Cardiac muscle cell (in vitro differentiated cells and primary cell): ENCODE measurements at places on chromosomes 5 and 9.

- no peak for DNase-seq
Observed at GRCh38 chr5:112794410-112794809, 56.7 kb downstream of the APC start.

GRCh38 chr5:94263068-94263467 is 355.3 kb downstream of the KIAA0825 start:
- DNase-seq = no peak

DNA sequence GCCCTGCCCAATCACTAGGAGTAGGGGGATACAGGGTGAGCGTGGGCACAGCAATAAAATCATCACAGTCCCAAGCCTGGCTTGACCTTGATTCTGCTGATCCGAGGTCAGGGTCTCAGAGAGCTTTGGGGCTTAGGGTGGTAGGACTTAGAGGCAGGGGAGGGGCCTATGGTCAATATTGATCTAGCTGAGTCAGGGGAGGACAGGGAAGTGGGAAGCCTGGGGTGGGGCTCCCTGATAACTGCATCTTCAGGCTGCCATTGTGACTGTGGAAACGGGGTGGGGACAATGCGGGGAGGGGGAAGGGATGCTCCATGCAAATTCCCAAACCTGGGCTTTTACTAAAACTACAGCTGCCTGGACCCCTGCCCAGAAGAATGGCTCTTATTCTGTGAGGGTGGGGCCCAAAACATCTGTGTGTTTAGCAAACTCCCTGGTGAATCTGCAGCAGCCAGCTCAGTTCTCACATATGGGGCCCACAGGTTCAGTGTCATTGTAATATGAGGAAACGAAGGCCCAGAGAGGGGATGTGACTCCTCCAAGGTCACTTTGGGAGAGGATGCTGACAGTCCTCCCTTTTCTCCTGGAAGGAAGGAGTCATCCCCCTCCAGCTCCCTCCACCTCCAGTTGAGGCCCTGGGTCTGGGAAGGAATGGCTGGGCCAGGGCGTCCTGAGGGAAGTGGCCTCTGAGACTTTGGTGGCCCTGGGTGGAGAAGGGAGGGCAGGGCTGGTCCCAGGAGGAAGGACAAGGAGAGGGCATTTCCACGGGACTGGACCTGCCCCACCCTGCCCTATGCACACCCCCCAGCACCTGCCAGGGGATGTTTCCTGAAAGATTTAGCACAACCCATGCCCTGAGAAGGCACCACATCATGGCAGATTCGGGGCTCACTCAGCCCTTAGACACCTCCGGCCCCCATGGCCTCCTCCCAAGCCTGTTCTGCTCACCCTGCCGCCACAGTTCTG is 26.4 kb downstream of the SLC6A7 start:
- no peak for DNase-seq

GRCh38 chr9:18826248-18826647 is 206.8 kb downstream of the SAXO1 start:
- no peak for DNase-seq

DNA sequence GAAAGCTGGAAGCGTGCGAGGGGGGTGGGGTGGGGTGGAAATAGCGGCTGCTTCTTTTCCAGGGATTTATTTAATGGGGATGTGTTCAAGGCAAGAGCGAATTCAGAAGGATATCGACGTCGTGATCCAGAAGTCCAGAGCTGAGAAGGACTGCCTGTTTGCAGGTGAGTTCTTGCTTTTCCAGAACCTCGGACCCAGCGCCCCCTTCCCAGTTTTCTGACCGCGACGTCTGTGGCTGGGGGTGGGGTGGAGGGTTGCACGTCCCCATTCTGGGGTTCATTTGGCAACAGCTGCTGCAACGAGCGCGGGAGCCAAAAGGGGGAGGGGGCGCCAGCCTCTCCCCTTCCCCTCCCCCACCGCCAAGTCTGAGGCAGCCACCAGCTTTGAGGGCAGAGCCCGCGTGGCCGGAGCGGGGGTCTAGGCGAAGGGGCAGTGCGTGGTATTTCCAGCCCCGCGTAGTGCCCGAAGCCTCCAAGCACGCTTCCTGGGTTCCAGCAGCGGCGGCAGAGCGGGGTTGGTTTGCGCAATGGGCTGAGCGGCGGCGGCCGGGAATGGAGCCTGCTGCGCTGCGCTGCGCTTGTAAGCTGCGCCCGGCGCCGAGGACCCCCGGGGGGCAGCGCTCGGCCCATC is 701 bp downstream of the PARP8 start:
- DNase-seq = peak; percentile 70

GRCh38 chr5:116216246-116216645 is 131.4 kb downstream of the COMMD10 start:
- DNase-seq = no peak

GRCh38 chr9:38003230-38003629 is 65.8 kb downstream of the SHB start:
- DNase-seq = no peak

DNA sequence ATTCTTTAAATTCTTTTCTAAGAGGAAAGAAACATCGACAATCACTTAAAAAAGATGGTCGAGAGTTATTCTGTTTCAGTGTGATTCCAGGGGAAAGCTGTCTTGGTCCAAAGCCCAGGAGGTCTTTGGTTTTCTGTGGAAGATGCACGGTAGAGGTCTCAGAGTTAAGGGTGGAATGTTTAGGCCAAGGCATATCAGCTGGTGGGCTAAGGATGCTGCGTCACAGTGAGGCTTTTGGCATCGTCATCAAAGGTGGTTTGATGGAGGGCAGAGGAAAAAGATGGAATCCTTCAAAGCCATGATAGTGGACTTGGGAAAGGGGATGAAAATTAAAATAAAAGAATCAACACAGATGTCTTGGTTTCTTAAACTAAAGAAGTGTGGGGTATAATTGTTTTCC is 137.3 kb upstream of the ANKH start:
- peak; percentile 66 for DNase-seq

GRCh38 chr5:147880487-147880886 is 2.0 kb downstream of the SCGB3A2 start:
- DNase-seq = no peak

- no peak for DNase-seq
Observed at GRCh38 chr9:127966416-127967150, 14.2 kb downstream of the EEIG1 start.

DNA sequence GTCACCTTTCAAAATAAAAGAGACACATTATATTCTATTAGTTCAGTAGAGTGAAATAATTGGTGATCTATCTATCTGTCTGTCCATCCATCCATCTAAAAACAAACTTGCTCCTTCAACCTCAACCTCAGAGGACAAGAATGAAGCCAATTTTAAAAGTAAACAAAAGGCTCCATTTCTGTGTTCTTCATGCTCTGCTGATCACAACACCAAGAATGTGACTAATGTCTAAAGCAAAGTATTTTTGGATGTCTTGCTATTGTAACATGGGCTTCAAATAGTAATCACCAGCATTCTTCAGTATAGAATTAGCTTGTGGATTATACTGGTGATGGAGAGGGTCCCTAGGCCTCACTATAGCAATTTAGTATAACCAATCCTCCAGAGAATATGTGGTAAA is 1304.4 kb downstream of the MAT2B start:
- no peak for DNase-seq

GRCh38 chr9:20409321-20410092 is 212.8 kb downstream of the MLLT3 start:
- DNase-seq = no peak

- DNase-seq = no peak
Observed at GRCh38 chr9:104970271-104970987, 42.5 kb upstream of the ABCA1 start.

- DNase-seq = peak; percentile 67
Observed at GRCh38 chr9:25703701-25704357, 25.6 kb upstream of the TUSC1 start.

DNA sequence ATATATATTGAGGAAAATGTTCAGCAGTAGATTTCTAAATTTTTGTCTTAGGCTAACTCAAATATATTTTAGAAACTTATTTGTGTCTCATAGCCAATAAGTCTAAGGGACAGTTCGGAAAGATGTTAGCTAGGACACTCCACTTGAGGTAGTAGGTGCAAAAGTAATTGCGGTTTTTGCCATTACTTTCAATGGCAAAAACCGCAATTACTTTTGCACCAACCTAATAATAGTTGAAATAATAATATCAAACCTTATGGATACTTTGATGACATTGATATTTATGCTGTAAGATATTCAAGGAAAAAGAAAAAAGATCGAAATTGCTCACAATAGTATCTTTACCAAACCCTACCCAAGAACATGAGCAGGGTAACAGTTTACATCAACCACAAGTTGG is 555.5 kb upstream of the ST8SIA4 start:
- DNase-seq = no peak

DNA sequence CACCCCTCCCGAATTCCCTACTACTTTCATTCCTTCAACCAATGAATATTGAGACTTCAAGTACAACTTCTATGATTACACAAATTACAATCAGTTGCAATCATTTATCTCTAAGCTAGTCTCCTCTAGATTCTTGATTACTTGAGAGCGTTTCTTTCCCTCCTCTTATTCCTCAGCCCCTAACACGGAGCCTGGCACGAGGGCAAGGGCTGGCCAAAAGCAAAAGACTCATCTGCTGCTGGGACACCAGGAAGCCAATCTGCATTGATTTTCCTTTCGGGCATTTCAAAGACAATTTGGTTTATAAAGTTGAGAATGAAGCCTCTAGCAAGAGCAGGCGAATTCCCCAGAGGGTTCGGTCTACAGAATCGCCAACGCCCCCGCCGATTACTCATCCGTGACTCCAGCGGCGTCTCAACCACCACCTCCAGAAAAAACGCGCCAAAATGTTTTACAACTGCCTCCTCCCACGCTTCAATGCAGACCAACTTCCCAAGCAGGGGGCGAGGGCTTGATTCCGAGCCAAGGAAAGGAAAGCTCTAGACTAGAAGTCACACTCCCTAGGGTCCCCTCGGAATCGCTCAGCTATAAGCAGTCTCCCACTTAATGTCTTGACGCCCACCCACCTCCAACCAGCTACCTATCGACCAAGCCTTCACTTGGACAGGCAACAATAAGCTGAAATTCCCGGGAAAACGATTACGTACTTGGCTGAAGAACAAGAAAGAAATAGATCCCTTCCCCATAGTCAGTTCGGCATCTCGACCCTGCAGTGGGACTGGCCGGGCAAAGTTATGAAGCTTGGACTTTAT is 1.5 kb downstream of the PCSK1 start:
- peak; percentile 64 for DNase-seq

DNA sequence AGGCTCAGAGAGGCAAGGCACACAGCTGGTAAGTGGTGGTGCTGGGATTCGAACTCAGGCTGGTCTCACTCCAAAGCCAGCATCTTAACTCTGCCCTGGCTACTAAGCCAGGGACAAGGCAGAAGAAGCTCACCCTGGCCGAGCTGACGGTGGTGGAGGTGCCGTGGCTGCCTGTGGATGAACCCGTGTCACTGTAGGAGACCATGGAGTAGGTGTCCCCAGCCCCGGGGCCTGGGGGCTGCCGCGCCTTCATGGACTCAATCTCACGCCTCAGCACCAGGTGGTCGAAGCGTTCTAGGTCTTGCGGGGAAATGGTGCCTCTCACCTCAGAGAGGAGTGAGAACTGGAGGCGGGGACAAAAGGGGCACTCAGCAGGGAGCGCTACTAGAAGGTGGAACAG is 35.4 kb upstream of the AKNA start:
- no peak for DNase-seq

DNA sequence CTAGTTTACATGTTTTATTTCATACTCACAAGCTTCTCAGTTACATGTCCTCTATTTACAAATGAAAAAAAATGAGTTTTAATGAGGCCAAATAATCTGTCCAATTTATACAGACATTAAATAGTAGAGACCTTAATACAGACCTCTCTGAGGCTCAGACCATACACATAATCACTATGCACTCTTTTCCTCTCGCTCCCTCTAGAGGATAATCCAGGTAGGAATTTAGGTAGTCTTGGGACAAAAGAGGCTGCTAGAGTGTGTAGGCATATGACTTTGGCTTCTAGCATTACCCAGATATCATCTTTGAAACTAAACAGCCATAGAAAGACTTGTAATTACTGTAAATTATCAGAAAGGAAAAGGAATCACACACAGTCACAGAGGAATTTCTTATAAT is 444.7 kb downstream of the HINT1 start:
- peak; percentile 72 for DNase-seq
